ENCODE measurements at places on chromosomes 3 and 15.

DNA sequence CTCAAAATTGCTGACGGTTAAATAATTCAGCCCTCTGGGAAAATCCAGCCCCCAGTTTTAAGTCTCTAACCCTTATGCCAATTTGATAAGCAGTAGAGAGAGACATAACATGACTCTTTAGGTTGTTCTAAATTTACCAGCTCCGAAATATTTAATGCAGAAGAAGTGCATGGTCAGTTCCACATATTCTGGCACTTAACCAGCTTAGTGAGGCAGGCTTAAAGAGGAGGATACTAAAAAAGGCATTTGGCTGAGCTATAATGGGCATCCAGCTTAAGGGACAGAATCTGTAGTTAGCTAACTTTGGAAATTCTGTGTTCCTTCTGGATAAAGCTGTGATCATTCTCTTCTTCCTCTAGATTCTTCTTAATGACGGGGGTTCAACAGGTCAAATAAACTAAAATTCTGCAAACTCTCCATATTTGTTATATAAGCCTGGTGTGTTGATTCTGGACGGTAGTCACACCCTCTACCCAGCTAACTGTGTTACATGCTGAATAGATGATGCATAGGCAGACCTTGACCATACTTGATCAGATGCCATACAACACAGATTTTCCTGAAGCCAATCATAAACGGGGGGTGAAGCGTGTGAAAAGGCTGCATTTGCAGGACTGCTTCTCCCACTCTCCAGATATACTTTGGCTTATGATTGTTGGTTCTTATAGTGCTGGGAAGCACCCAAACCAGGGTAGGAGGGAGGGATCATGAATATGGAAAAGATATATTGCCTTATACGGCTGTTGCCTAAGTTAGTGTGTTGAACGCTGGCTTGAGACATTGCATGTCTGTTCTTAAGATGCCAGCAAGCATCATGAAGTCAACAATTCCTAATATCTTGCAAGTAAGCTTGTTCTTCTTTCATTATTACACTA lies 118.4 kb downstream of the FGF12 start:
- DNase-seq: no peak

GRCh38 chr3:34038131-34038530 lies 239.7 kb downstream of the PDCD6IP start:
- DNase-seq: no peak

GRCh38 chr3:81853431-81853830 lies 92.0 kb upstream of the GBE1 start:
- no peak for DNase-seq

- DNase-seq: no peak
These were observed 97.4 kb downstream of the LRIG1 start for GRCh38 chr3:66403323-66403990.

DNA sequence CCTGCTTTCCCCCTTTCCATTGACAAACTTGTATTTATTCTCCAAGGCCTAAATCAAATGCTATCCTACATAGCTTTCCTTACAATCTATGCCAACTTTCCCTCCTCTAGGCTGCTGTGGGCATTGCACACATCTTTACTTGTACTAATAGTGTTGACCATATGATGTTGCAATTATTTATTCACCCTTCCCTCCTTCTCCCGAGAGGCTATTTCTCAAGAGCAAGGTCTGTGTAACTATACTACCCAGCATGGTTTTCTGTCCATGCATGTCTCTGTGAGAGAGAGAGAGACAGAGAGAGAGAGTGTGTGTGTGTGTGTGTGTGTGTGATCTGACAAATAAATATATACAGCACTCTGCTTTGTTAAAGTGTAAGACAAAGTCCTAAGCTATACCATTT lies 63.8 kb downstream of the GTPBP8 start:
- peak; percentile 46 for DNase-seq

GRCh38 chr3:195568630-195569029 lies 15.1 kb downstream of the APOD start:
- DNase-seq: no peak

- no peak for DNase-seq
These were observed 152.3 kb upstream of the LRRN1 start for GRCh38 chr3:3646934-3647333.
